ENCODE measurements at places on chromosomes 3 and 15.

DNA sequence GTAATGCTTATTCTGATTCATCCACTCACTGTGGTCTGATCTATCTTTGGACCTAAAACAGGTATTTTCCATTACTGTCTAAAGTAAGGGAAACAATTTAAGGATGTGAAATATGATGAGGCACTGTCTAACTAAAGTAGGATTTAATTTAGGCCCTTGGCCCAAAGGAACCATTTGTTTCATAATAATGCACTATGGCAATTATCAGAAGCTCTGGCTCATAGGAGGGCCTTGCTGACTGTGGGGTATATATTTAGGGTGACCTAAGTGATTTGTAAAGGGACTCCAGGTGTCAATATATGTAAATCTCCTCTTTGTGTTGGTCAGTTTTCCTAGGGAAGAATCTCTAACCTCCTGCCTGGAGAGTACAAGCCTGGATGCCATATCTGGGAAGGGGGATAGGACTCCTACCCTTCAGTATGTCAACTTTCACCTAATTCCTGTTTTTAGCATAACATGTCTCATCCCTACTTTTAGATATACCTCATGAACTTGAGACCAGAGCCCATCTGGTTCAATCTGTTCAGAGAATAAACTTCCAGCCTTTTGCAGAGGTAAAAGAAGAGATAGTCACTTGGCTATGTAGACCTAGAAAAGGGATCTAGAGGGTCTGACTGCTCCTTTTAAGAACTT lies 20.1 kb downstream of the DET1 start:
- DNase-seq = no peak

- peak; percentile 11 for DNase-seq
Observed at GRCh38 chr3:133799794-133800585, 5.6 kb upstream of the SRPRB start.

- DNase-seq = peak; percentile 67
Observed at GRCh38 chr3:4043867-4044575, 244.8 kb downstream of the LRRN1 start.

- no peak for DNase-seq
Observed at GRCh38 chr3:71520161-71521020, 63.1 kb downstream of the FOXP1 start.

- peak; percentile 94 for DNase-seq
Observed at GRCh38 chr15:41930221-41930866, 36.5 kb upstream of the SPTBN5 start.

All from fibroblast of skin of back (primary cell).